ENCODE measurements at places on chromosomes 12 and 14.

DNA sequence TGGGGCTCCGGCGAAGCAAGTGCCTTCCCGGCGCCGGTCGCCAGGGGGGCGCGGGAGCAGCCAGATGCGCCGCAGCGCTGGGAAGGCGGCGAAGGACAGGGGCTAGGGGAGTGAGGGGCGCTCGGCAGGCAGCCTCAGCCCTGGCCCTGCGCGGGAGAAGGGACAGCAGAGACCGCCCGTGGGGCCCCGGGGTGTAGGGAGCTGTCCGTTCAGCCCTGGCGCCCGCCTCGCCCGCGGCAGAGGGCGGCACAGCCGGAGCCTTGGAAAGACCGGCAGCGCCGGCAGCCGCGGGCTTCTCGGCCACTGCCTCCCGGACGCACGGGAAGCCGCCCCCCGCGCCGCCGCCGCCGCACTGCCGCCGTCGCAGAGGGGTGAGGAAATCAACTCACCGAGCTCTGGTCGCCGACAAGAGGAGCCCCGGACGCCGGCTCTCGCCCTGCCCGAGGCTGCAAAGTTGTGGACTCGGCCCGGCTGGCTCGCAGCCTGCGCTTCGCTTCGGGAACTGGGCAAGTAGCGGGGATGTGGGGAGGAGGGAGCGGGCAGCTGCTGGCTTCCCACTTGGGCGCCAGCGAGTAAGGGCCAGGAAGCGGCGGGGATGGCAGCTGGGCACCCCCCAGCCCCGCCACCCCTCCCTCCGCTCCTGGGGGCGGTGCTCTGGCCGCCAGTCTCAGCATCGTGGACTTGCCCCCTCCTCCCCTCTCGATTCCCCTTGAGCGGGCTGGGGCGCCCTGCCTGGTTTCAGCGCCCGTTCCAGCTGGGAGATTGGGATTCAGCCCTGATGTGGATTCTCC is at the start of gene ZDHHC22:
Gene ZDHHC22, minus strand, starts transcription at position 578 of the 791 bp plus-strand sequence. CDS start 2,053 bp downstream, outside the sequence.
- no peak for DNase-seq

- DNase-seq = no peak
Measured at GRCh38 chr12:1398673-1399072, 195.7 kb downstream of the FBXL14 start.

DNA sequence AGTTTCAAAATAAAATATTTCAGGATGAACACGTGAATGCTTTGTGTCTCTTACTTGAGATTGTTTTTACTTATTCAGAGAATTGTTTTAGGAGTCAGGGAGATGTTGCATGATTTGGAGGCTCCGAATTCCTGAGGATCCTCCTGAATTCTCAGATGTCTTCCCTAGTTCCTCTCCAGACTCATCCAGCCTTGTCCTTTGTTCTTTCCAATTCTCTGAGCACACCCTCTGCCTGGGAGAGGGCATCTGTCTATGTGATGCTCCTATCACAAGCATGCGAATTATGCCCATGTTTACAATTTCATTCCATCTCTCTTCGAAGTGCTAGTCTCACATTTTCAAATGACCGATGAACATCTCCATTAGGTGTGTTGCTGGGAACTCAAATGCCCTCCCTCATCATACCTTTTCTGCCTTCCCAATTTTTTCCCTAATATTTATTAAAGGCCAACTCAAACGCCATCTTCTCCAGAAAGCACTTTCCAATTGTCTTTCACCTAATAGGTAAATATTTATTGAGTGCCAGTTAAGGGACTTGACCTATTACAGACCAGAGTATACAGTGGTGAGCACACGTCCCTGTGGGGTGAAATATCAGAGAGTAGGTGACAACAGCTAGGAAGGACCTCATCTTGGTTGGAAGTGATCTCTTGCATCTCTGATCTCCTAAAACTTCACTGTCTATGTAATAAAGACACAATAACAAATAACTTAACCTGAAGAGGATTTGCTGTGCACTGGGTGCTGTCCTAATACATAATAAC is 64.4 kb downstream of the ARF6 start:
- DNase-seq = no peak

GRCh38 chr14:55152052-55152753 is 23.2 kb downstream of the LGALS3 start:
- DNase-seq = no peak

- DNase-seq = no peak
Measured at GRCh38 chr14:78566859-78567172, 396.6 kb downstream of the NRXN3 start.

- no peak for DNase-seq
Measured at GRCh38 chr12:67522222-67522621, 126.3 kb upstream of the DYRK2 start.

DNA sequence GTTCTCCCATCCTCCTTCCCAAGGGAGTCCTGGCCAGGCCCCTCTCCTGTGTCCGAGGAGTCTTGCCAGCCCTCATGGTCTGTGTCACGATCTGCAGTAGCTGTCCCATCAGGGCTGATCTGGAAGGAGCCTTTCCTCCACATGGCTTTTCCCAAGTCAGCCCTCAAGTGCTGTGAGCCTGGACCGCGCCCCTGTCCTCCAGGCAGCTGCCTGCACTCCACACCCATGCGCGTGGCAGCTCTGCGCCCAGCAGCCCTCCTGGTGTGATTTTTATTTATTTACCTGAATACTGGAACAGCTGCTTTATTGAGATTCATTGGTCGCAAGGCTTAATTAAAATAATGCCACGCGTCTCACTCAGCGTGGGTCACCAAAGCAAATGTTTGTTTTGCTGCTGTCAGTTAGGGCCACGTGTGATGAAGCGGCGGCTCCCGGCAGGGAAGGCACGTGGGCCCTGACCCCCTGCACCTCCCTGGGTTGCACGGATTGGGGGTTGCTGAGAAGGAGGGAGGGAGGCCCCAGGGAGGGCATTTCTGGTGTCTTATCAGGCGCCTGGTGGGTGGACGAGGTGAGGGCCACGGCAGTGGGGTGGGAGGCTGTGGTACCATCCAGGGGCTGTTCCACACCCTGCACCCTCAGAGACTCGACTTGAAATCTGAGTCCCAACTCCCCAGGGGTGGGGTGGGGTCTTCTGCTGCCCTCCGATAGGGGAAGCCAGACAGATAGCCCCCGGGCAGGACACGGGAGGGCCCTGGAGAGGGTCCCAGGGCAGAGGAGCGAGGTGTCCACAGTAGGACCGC is 206.3 kb upstream of the C14orf180 start:
- no peak for DNase-seq

- no peak for DNase-seq
Measured at GRCh38 chr14:45891417-45892080, 638.5 kb upstream of the MIS18BP1 start.
